A172 (cell line): ENCODE measurements at places on chromosomes 3 and 15. TPM values are rescaled to one million over a fixed set of nuclear protein-coding genes. Genes with fewer than 3 reads are reported as not detected.

GRCh38 chr15:27787931-27788330, 311.2 kb downstream of the OCA2 start:
- DNase-seq, result no peak

The PP2D1 gene
- total RNA-seq, result not detected in 2 replicates

DNA sequence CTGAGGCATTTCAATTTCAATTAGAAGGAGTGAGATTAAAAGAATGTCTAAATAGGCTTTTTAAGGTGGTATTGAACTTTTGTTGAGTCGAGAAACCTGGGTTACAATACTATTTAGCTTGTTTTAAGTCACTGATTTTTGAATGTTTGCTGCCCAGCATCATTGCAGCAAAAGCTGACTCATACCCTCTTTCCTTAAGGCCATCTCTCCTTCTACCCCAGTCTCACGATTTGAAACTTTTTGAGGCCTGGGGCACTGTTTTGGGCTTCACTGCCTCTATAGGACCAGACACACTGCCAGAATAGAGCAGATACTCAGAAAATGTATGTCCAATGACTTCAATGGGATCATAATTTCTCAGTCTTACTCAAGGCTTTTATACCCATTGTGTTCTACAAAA, 319.6 kb upstream of the TGFBR2 start:
- DNase-seq, result no peak

The WDR72 gene
- total RNA-seq, result not detected in 2 replicates

DNA sequence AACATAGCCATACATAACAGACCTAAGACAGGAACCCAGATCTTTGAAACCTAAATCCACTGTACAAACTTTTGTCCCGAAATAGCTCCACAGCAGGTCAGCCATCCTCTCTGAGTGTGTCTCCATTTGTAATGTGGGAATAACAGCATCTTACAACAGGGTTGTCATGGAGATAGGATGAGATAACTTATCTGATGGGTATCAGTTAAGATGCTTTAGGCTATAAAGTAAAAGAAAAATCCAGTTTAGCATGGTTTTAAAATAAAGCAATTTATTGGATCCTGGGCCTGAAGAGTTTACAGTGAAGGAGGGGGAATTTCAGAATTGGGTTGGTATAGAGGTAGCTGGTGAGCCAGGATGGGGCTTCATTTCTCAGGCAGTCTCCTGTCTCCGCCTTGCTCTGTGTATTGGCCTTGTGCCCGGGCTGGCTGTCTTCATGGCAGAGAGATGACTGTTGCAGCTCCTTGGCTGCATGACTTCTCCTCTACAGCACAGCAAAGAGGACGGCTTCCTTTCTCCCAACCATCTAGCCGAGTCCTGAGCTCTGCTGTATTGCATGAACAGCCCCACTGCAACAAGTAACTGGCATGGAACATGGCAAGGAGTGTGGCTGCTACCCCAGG, 131.9 kb upstream of the PROK2 start:
- no peak for DNase-seq

DNA sequence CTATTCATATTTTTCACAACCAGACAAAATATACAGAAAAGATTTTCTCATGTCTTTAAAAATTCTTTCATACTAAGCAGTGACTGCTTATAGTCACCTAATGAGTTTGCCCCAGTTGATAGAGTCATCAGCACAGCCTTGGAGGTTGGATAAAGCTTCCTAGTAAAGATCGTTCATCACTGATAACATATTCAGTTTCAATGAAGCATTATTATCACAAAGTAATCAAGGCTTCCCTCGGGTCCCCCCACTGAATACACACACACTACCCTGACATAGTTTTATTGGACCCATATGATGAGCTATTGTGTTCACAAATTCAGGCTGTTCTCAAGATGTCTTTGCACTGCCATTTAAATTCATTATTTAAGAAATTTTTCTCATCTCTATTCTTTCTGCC, 297.8 kb downstream of the KCNH8 start:
- no peak for DNase-seq

- peak; percentile 35 for DNase-seq
Measured at GRCh38 chr15:38941399-38941953, 376.9 kb upstream of the RASGRP1 start.

The TIGIT gene
- total RNA-seq, result not detected in 2 replicates

The ZMYND10 gene
- 0.09 and 0.62 TPM in 2 replicates for total RNA-seq

DNA sequence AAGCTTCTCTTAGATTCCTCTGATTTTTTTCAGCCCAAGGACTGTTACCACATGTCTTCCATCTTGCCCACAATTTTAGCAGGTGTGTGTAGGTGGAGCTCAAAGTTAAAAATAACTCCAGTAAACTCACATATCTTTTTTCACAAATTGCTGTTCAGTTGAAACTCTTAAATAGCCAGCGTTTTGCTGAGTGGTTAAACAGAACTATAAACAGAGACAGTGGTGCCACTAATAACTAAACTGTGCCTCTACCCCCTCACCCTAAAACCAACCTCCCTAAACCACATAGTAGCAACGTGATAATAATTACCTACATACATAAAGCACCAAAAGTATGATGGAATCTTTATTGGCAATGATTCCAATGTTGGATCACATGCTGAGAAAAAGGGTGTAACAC, 525.1 kb downstream of the PDCD6IP start:
- DNase-seq, result no peak

DNA sequence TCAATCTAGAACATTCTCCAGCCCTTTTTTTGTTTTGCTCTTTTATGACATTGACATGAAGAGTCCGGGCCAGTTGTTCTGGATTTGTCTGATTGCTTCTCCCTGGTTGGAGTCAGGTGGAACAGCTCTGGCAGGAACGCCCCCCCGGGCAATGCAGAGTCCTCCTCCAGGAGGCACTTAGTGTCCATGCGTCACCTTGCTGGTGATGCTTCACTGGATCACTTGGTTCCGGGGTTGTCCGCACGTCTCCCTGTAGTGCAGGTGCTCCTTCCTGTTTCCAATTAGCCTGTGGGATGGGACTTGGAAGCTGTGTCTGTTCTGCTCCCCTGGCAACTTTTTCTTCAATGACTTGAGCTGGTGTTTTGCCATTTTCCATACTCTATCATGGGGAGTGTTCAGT, 9.8 kb downstream of the CSK start:
- DNase-seq, result no peak

DNA sequence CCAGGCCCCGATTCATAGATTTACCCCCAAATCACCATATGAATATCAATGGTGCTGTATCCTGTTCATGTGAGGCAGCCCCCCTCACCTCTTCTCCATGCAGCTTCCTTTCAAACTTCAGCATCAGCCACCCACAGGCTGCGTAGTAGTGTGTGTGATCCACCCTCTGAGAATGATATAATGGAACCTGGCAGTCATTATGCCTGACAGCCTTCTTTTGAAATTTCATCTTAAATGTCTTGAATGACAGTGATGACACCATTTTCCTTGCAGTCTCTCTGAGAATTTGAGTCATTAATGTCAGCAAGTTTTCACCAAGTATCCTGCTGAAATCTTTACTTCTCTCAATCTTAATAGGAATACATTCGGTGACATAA, 3.5 kb upstream of the CLRN1 start:
- DNase-seq, result no peak
